ENCODE measurements at places on chromosomes 7 and 10.

GRCh38 chr10:35463878-35464277, 127.6 kb downstream of the CCNY start:
- DNase-seq, result no peak

- DNase-seq, result no peak
These were observed 1.6 kb upstream of the ADARB2 start for GRCh38 chr10:1738950-1739349.

GRCh38 chr7:53485354-53485753, 449.9 kb downstream of the POM121L12 start:
- DNase-seq, result no peak

- peak; percentile 35 for DNase-seq
These were observed 37.0 kb upstream of the MINDY3 start for GRCh38 chr10:15897287-15897686.

GRCh38 chr10:95312257-95312656, 21.5 kb upstream of the PDLIM1 start:
- no peak for DNase-seq

- no peak for DNase-seq
These were observed 37.4 kb upstream of the GARS1 start for GRCh38 chr7:30557245-30557644.

GRCh38 chr7:113122744-113123143, 4.4 kb upstream of the SMIM30 start:
- DNase-seq, result no peak

GRCh38 chr7:35258125-35258867, 4.4 kb upstream of the TBX20 start:
- no peak for DNase-seq

DNA sequence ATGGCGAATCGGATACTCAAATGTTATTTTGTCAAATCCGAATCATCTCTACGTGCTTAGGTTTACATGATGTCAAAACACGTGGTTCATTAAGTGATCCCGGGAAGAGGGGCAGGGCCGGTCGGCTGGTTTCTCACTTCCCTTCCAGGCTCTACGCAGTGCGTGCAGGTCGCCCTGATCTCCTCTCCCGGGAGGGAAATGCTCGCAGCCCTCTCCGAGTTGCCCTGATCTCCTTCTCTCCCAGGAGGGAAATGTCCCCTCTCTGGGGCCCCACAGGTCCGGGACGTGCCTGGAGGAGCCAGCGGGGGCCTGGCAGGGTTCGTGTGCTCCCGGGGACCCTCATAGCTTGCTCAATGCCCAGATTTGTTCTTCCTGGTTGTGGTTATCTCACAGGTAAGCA, 202.7 kb downstream of the DNAJB6 start:
- DNase-seq, result no peak

- DNase-seq, result no peak
These were observed 473.5 kb upstream of the AKR1E2 start for GRCh38 chr10:4352414-4352961.

DNA sequence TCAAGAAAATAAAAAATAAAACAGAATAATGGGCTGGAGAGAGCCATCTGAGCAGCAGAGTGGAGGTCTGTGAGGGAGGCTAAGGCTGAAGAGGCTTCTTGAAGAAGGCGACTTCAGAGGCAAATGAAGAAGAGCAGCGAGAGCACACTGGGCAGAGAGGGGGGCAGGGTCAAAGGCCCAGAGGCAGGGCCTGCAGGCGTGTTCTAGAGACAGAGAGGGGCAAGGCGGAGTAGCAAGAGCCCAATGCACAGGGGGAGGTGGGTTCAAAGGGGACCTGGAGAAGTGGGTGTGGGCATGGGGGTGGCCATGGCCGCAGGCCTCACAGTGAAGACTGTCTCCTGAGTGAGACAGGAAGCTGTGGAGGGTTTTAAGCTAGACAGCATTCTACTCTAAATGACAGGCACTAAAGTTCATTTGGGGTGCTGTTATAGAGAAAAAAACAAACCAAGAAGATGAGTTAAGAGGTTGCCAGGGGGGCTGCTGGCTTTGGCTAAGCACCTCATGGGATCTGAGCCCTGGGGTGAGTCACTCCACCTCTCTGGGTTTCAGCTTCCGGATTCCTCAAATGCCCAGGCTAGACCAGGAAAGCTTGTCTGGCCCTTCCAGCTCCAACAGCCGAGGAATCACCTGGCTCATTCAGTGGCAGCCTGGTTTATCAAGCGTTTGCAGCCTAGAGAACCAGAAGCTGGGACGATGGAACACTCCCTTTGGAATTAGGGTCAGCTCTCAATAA, 81.7 kb downstream of the DLG5 start:
- peak; percentile 84 for DNase-seq

- no peak for DNase-seq
These were observed 181.6 kb downstream of the NXPH1 start for GRCh38 chr7:8615019-8615418.

DNA sequence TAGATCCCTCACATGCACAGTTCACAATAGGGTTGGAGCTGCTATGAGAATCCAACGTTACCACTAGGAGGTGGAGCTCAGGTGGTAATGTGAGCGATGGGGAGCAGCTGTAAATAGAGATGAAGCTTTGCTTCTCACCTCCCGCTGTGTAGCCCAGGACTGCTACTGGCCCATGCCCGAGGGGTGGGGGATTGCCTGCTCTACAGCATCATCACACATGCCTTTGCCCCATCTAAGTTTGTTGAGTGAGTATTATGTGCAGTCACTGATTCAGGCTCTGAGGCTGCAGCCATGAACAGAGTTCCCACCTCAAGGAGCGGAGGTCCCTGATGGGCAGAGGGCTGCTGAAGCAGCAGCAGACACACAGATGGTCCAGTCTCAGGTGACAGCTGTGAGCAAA, 94.1 kb downstream of the CHST15 start:
- DNase-seq, result no peak

GRCh38 chr7:93245525-93246432, 13.6 kb downstream of the VPS50 start:
- peak; percentile 46 for DNase-seq

DNA sequence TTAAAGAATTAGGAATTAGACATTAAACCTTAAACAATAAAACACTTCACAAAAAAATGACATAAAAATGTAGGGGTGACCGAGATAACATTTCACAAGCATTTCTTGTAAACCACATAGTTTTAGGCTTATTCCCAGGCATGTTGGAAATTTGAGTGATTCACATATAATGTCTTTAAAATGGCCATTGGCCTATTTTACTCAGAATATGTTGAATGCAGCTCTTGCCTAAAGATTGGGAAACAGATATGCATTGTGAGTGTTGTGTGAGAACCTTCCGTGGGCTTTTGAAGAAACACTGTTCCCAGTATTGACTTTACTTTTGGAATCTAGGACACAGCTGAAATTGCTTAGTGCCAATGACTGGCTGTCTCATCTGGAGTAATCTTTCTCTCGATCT, 79.6 kb downstream of the ARL5B start:
- peak; percentile 27 for DNase-seq

DNA sequence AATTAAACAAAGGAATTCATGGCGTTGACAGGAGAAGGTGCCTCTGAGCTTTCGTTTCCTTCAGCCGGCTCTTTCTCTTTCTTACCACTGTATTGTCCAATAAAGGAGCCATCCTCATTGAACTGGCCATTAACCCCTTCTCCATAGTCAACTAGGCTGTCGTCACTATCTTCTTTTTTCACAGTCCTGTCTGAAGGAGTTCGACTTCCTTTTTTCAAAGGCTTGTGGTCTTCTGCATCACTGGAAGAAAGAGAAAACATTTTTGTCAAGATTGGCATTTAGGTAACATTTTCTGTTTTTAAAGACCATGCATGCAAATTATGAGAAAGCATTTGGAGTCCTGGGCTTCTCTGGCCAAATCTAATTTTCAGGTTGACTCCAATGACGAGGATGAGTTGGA, 19.7 kb upstream of the LAMB4 start:
- DNase-seq, result no peak

- DNase-seq, result no peak
These were observed 88.8 kb downstream of the JCAD start for GRCh38 chr10:29970576-29970975.

- DNase-seq, result no peak
These were observed 100.7 kb downstream of the USP6NL start for GRCh38 chr10:11510736-11511135.

GRCh38 chr7:118429141-118429540, 204.6 kb downstream of the ANKRD7 start:
- DNase-seq, result no peak

- DNase-seq, result no peak
These were observed 6.0 kb downstream of the AGFG2 start for GRCh38 chr7:100544967-100545359.

- DNase-seq, result no peak
These were observed 182.5 kb downstream of the LRMDA start for GRCh38 chr10:75613685-75614504.

DNA sequence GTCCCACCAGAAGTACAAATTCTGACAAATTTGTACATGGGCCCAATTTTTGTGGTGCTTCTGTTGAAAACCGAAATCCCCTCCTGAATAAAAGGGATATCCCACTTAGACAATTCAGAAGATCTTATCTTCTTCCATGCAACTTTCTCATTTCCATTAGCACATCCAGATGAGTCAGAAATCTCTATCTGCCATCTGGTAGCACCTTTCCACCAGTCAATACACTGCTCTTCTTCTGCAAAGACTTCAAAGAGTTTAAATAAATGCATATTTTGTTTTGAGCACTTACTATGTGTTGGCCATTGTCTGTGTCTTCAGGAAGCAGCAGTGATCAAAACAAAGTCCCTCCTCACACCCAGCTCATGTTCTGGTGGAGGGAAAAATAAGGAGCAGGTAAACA, 12.7 kb upstream of the KLF6 start:
- no peak for DNase-seq

GRCh38 chr10:129662426-129662825, 195.4 kb downstream of the MGMT start:
- no peak for DNase-seq

DNA sequence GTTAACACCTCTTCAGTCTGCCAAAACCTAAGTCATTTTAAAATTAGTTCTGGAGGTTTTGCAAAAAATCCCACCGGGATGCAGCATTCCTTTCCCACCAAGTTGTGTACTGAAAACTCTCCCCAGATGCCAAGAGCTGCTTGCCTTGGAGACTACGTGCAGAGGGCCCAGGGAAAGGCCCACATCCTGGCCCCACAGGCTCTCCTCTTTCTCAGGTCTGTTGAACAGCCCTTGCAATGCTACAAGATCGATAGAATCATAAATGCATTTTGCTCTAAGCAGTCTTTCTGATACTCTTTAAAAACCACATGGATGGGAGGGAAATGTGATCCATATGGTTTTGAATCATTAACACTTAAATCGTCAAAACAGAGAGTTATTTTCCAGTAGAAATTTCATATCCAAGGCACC, 126.7 kb upstream of the ZMIZ1 start:
- DNase-seq, result no peak

- DNase-seq, result no peak
These were observed 13.5 kb downstream of the SLC25A13 start for GRCh38 chr7:96308253-96308949.

DNA sequence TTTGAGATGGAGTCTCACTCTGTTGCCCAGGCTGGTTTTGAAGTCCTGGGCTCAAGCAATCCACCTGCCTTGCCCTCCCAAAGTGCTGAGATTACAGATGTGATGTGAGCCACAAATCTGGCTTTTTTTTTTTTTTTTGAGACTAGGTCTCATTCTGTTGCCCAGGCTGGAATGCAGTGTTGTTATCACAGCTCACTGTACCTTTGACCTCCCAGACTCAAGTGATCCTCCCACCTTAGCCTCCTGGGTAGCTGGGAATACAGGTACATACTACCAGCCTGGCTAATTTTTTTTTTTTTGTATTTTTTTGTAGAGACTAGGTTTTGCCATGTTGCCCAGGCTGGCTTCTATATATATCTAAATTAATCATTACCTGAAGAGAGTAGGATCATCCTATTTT, 62.4 kb downstream of the HIF1AN start:
- no peak for DNase-seq

- no peak for DNase-seq
These were observed 383.0 kb upstream of the PCDH15 start for GRCh38 chr10:55183993-55184392.

GRCh38 chr10:6035101-6035834, 26.9 kb downstream of the IL2RA start:
- DNase-seq, result no peak

DNA sequence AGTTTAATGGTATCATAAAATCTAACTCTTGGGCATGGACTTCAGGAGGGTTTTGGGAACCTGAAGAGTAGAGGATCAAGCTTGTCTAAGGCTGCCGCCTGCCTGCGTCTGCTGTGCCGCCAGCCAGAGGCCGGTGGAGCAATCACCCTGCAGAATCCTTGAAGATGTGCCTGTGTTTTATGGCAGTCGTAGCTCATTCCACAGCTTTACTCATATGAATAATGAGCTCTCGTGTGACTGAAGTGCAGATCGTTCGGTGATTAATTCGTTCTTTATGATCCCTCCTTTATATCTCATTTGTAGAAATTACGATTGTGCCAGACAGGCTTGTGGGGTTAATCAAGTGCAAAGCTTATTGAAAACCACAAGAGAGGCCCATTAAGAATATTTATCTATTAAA, 100.8 kb downstream of the ACTR3B start:
- DNase-seq, result no peak

GRCh38 chr10:11499425-11500071, 111.9 kb downstream of the USP6NL start:
- no peak for DNase-seq

GRCh38 chr7:15462721-15463389, 99.0 kb downstream of the AGMO start:
- peak; percentile 9 for DNase-seq

- no peak for DNase-seq
These were observed 292.6 kb downstream of the PARD3 start for GRCh38 chr10:34522546-34522945.

GRCh38 chr7:71613313-71613712, 481.4 kb downstream of the GALNT17 start:
- no peak for DNase-seq

DNA sequence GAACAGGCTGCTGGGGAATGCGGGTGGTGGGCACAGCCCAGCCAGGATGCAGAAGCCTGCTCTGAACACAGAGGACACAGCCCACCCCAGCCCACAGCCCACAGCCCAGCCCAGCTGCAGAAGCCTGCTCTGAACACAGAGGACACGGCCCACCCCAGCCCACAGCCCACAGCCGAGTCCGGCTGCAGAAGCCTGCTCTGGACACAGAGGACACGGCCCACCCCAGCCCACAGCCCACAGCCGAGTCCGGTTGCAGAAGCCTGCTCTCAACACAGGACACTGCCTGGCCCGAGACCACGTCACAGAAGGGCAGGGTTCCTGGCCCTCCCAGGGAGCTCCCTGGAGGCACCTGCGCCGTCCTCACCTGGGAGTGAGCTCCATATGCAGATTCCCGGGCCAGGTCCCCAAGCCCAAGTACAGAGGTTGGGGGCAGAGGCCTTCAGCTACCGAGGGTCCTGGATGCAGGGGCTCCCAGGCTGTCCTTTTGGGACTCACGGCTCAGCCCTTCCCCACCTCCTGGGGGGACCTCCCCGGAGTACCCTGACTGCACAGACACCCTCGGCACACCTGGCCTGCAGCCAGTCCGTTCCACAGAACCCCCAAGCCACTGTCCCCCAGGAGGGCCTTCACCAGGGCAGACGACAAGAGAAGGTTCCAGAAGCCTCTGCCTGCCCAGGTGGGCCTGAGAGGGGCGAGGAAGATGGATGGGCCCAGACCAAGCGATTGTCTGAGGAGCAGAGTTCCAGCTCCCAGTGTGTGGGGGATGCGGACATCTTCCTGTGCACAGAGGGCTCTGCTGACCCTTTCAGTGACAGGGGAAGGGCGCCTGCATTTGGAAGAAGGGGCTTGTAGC, 23.7 kb upstream of the FOXL3 start:
- no peak for DNase-seq

- peak; percentile 64 for DNase-seq
These were observed 14.1 kb upstream of the LAMB1 start for GRCh38 chr7:108016841-108017775.

- no peak for DNase-seq
These were observed 65.8 kb upstream of the PRSS58 start for GRCh38 chr7:142323706-142324105.

GRCh38 chr10:30671026-30671616, 41.6 kb upstream of the LYZL2 start:
- peak; percentile 66 for DNase-seq

All from HFFc6 (cell line).